ENCODE measurements at places on chromosomes 5 and 9. TPM values are rescaled to one million over a fixed set of nuclear protein-coding genes. Genes with fewer than 3 reads are reported as not detected.

TNFAIP8 gene
- total RNA-seq = 25.6 TPM

HAVCR1 gene
- not detected for total RNA-seq

PIP5KL1 gene
- 2.0 TPM for total RNA-seq

C9orf153 gene
- not detected for total RNA-seq

NME5 gene
- total RNA-seq = 0.17 TPM

IFNK gene
- total RNA-seq = not detected

AOPEP gene
- 80.1 TPM for total RNA-seq

FSTL4 gene
- 0.26 TPM for total RNA-seq

PFN3 gene
- total RNA-seq = not detected

PHF24 gene
- total RNA-seq = not detected

PDE6A gene
- total RNA-seq = 0.58 TPM

All from LHCN-M2 (cell line).